Mucosa of gallbladder (tissue), 1 donor: ENCODE measurements at places on chromosomes 5 and 9.
A peak's percentile ranks its signal among the peaks of the same experiment; 100 is the strongest.

DNA sequence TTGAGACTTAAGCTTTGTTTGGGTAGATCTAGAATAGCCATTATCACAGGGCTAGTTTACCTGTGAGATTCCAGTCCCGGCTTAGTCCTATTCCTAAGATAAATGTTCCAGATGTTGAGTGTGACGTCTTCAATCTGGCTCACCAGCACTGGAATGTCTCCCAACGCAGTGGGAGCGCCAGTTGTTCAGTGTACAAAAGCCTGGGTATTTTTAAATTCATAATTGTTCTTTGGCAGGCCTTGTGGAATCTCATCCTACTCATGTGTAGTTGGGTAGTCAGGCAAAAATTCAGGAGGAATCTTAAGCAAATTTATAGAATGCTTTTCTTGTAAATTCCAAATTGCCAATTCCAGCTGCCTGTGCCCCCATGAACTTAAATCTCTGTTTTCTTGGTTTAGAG, 272.6 kb upstream of the KCNN2 start:
- DNase-seq: no peak

DNA sequence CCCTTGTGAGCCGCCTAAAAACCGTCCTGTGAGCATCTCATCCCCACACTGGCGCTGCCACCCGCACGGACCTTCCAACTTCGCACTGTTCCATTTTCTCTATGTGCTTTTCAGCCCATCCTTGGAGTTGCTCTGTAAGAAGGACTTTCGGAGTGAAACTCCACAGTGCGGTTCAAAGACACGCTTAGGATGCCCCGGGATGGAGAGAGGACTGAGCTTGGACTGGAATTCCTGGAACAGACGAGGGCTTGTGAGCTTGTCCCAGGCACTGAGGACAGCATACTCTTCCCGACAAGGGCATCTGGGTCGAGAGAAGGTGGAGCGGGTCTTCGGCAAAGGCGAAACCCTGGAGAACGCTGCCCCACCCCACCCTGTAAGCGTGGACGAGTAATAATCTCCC, 187.8 kb downstream of the MEF2C start:
- no peak for DNase-seq

DNA sequence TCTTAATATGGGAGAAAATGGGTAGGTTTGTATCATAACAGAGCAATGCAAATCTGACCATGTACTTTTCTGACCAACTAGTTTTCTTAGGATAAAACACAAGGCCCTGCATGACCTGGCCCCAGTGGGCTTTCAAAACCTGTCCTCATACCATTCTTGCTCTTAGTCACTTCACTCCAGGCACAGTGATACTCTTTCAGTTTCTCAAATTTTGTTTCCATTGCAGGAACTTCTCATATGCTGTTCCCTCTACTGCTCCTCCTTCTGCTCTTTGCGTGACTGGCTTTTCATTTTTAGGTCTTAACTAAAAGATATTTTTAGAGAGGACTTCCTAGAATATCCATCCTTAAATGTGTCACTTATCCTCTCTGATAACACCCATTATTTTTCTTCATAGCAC, 112.4 kb downstream of the INIP start:
- no peak for DNase-seq

- no peak for DNase-seq
Observed at GRCh38 chr9:124694414-124695279, 76.5 kb downstream of the NR6A1 start.

- no peak for DNase-seq
Observed at GRCh38 chr5:14263113-14263512, 120.0 kb downstream of the TRIO start.

GRCh38 chr9:93976973-93977372, 21.8 kb upstream of the BARX1 start:
- DNase-seq: no peak

- no peak for DNase-seq
Observed at GRCh38 chr5:94778299-94778698, 159.8 kb downstream of the SLF1 start.

DNA sequence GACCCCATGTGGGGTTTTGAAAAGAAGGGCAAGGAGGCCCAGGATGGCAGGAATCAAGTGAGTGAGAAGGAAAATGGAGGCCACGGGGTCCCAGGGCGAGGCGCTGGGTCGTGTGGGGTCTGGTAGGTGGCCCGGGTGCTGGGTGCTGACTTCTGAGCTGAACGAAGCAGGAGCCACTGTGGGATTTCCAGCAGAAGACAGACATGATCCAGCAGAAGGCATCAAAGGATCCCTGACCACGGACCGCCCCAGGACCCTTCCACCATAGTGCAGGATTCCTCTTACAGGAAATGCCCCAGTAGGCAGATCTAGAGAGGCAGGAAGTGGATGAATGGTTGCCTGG, 106.7 kb downstream of the ADAMTS2 start:
- DNase-seq: no peak

DNA sequence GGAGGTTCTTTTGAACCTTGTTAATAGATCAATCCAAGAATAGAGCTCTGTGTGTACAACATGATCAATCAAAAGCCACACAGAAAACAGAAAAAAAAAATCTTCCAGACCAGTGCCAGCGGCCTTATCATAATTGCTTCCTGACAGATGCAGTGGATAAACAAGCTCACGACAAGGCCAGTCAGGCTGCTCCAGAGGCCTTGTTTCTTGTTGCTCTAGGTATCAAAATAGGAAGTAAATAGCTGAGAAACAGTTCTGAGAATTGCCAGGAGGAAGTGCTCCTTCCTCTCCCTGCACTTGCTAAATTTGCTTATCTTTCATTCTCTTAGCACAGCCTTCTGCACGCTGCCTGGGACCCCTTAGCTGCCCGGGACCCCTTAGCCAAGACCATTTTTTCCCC, 199.0 kb upstream of the TARS1 start:
- DNase-seq: peak; percentile 29

- DNase-seq: no peak
Observed at GRCh38 chr5:6602441-6602840, 30.4 kb downstream of the NSUN2 start.

GRCh38 chr5:177607452-177608192, 7.7 kb downstream of the B4GALT7 start:
- peak; percentile 82 for DNase-seq

- DNase-seq: no peak
Observed at GRCh38 chr9:136808075-136808805, 492 bp downstream of the RABL6 start.

GRCh38 chr5:124045412-124045811, 533.4 kb downstream of the CSNK1G3 start:
- no peak for DNase-seq

- no peak for DNase-seq
Observed at GRCh38 chr5:143236682-143237081, 166.8 kb downstream of the NR3C1 start.

DNA sequence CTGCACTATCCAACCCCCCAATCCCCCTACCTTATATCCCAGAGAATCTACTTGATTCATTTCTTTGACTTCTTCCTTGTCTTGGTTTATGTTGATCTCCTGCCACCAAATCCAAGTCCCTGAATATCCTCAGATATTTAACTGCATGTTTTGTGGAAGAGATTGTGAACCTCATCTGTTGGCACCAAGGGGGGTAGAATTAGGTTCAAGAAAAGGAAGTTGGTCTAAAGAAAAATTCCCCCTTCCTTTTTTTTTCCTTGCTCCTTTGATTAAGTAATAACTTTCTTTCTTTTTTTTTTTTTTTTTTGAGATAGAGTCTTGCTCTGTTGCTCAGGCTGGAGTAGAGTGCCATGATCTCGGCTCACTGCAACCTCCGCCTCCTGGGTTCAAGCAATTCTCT, 526 bp upstream of the CD14 start:
- DNase-seq: no peak

DNA sequence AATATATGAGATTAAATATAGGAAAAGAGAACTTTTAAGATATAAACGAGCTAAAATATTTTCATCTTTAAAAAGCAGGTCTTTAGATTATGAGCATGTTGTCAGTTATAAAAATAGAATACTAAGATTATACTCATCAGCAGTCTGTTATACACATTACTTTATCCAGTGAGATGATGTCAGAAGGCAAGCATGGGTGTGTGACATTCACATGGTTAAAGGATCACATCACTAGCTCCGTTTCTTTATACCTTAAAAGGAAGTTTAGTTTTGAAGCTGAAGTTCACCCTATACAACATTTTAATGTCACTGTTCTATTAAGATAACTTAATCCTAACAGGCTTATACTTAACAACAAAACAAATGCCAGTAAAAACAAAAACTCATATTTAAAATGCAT, 59.6 kb downstream of the RICTOR start:
- DNase-seq: no peak

GRCh38 chr9:33124751-33125381, 42.3 kb downstream of the B4GALT1 start:
- DNase-seq: no peak

- no peak for DNase-seq
Observed at GRCh38 chr9:92737216-92737606, 27.4 kb downstream of the BICD2 start.

- no peak for DNase-seq
Observed at GRCh38 chr9:96612966-96613589, 6.6 kb downstream of the CDC14B start.

DNA sequence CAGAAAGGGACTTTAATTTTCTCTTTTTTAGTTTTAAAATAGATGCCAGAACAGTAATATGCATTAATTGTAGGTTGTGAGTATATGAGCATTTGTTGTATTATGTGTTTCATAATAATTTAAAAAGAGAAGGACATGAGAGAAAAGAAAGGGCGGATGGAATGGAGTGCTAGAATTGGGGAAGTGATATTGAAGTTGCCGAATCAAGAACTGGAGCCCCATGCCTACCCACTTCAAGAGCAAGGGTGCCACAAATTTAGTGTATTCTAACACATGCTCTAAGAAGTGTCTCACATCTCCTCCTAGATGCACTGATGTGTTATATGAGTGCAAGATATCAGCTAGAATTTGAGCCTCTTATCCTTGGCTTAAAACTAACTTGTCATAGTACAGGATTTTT, 43.6 kb upstream of the FYB1 start:
- DNase-seq: no peak

- no peak for DNase-seq
Observed at GRCh38 chr5:143496943-143497342, 93.5 kb upstream of the NR3C1 start.

DNA sequence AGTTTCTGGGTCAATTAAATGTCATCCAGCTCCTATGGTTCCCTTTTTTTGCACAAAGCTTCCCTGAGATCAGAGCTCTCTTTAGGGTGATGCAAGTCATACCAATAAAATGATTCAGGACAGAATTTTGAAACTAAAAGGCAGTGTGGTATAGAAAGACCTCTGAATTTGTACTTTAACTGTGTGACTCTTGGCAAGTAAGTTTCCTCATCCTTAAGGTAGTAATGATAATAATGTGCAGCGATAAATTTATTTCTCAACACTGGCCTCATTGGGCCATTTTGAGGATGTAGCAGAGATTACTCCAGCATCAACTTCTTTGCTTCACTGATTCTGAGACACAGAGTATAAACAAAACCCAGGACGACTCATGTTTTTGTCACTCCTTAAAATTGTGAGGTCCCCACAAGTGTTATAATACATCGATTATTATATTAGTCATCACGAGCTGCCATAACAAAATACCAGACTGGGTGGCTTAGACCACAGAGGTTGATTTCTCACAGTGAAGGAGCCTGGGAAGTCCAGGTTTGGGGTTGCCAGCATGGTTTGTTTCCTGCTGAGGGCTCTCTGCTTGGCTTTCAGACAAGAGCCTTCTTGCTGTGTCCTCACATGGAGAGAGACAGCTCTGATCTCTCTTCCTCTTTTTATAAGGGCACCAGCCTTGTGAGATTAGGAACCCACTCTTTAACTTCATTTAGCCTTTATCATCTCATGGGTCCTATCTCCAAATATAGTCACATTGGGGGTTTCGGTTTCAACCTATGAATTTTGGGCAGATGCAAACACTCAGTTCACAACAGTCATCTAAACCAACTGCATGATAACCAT, 293.0 kb downstream of the ZNF608 start:
- DNase-seq: no peak

- DNase-seq: no peak
Observed at GRCh38 chr5:95667061-95667618, 15.7 kb downstream of the SPATA9 start.

DNA sequence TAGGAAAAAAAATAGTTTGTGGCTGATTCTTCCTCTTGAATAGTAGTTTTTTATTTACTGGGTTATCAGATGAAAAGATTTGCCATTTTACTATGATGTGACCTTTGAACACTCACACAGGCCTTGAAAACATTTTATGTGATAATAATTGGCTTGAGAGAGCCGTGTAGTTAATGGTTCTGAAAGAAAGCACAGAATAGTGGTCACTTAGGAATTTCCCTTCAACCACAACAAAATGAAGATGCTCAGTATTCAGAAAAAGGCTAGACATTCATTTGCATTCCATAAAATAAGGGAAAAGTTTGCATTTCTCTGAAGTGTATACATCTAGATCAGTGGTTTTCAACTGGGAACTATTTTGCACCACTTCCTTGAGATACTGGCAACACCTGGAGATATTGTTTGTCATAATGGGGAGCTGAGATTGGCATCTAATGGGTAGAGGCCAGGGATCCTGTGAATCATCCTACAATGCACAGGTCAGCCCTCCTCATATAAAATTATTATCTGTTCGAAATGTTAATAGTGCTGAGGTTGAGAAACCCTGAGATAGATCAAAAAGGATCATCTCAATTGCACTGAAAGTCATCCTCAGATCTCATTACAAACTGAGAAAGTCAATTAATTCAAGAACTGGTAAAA, 446.4 kb upstream of the CCNG1 start:
- DNase-seq: no peak

- no peak for DNase-seq
Observed at GRCh38 chr9:84366683-84367082, 26.1 kb upstream of the SLC28A3 start.

DNA sequence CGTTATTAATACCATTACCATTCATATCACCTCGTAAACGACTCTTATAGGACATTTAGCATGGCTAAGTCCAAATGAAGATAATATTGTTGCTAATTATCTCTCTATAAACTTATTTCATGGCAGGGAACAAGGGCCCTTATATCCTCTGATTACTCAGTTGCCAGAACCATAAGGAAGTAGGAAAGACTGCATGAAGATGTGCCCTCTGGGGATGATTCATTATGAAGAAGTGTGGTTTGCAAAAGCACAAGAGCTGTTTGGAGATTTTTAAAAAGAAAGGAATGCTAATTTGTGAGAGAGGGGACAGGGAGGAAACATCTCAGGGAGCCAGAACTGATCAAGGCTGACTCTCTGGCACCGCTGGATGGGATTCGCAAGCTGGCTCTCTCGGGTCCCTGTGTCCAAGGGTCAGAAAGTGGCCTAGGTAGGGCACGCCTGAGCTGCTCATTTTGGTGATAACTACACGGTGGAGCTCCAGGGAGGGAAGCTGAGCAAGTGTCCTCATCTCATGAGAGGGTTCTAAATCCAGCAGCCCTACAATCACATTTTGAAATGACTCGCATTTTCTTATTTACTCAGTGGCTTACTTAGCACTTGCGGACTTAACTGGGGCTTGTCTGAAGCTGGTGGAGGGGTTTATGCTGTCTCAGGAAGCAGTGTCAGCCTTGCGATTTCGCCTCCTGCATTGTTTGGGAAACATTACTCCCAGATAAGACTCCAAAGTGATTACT, 136.8 kb downstream of the C5orf15 start:
- no peak for DNase-seq

DNA sequence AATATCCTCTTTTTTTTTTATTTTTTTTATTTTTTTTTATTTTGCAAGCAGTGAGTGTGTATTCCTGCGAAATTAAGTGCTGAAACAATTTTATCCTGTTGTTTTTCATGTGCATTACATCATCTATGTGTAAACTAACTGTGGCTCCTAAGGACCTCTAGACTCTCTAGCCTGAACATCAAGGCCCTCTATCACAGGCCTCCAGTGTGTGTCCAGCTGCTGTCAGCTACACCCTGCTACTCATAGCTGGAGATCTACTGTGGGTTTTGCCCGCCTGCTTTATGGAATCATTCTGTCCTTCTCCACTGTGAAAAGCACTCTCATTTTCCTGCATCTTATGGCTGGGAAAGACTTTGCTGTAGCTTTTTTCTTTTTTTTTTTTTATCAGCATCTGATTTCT, 157.8 kb downstream of the KCTD16 start:
- no peak for DNase-seq
